ENCODE measurements at places on chromosomes 13 and 19. TPM values are rescaled to one million over a fixed set of nuclear protein-coding genes. Genes with fewer than 3 reads are reported as not detected.

GRCh38 chr13:79810669-79811068 is 329.7 kb downstream of the NDFIP2 start:
- DNase-seq = no peak

DNA sequence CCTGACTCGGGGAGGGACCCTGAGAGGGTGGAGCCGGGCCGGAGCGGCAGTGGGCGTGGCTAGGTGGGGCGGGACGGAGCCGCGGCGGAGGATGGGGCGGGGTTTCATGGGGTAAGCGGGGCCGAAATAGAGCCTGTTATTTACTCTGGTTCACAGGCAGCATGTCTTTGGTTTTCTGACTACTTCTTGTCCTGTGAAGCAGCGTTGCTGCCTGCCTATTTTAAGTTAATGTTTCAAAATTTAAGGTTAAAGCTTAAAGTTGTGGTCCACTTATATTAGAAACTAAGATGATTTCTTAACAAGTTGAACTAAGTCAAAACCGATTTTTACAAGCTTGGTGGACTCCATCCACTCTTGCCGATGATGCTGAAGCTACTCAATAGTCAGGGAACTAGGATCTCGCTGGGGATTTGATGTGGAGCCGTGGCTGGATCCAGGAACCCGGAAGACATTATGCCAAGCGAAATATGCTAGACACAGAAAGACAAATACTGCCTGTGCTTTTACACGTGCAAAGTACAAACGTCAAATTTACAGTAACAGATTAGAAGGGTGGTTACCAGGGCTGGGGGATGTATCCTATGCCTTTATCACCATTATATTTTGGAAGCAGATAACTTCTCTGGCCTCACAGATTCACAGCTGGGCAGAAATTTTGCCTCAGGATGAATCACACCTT is 433 bp upstream of the ZNF616 start:
- no peak for DNase-seq

Gene KIR2DL4
- total RNA-seq = 0.13 TPM

DNA sequence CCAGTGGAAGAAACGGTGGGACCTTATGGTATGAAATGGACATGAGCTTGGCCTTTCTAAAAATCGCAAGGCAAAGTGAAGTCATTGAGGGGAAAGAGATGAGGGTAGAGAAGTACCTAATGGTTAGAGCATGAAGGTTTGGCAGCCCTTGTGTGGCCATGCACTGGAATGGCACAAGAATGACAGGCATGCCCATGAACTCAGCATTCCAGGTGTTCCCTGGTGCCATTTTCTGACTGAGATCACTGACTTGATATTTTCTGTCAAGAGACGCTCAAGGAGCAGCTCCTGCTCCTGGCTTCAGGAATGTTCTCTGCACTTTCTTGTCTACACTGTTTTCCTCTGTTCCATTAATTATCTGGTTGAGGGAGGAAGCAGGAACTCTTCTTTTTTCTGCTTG is 225.0 kb upstream of the SLC10A2 start:
- DNase-seq = no peak

- no peak for DNase-seq
These were observed 8.8 kb upstream of the GNG7 start for GRCh38 chr19:2711172-2711874.

GRCh38 chr19:58354478-58355030 is 1.3 kb upstream of the A1BG start:
- no peak for DNase-seq

DNA sequence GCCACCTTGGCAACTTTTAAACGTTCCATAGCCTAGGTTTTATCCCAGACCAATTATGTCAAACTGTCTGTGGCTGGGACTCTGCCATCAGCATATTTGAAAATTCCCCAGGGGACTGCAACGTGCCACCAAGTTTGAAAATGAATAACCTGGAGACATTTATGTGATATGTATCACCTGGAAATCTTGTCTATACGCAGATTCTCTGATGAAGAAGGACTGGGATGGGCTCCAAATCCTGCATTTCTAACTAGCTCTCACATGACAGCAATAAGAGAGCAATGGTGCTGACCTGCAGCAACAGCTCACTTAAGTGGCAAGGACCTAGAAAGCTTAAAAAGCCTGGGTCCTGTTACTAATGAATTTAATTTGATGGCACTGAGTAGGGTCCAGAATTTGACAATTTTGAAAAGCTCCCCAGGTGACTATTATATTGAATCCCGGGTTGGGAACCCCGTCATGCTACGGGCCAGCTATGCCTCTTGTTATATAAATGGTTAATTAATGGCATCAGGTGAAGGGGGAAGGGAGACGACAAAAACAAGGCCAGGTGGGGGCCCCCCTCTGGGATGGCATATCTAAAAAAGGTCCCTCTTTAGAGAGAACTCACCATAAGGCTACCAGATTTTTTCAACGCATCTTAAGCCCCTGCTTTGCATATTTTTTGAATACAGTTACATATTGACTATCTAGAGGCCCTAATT is 213.7 kb downstream of the ZIC5 start:
- no peak for DNase-seq

- no peak for DNase-seq
These were observed 364.0 kb downstream of the KCTD12 start for GRCh38 chr13:76522083-76522755.

- DNase-seq = no peak
These were observed 12.4 kb downstream of the SLC35E1 start for GRCh38 chr19:16559780-16560276.

- no peak for DNase-seq
These were observed 283.2 kb upstream of the SLC10A2 start for GRCh38 chr13:103349211-103349980.

Gene RNF113B
- not detected for total RNA-seq

Gene PTBP1
- total RNA-seq = 735 TPM

Gene CYP4F2
- not detected for total RNA-seq

DNA sequence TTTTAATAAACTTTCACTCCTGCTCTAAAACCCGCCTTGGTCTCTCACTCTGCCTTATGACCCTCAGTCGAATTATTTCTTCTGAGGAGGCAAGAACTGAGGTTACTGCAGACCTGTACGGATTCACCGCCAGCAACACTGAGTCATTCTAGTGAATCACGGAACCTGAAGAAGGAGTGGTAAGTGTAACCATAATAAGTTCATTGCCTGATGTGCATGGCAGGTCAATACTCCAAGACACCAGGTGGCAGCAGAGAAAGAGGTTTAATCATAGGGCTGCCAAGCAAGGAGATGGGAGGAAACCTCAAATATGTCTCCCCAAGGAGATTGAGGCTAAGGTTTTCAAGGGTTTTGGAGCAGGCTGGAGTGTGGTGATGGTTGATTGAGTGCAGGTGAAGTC is 204.3 kb upstream of the IPO5 start:
- no peak for DNase-seq

Gene ICAM3
- total RNA-seq = 107 TPM

GRCh38 chr13:40755082-40755700 is 15.8 kb downstream of the MRPS31 start:
- no peak for DNase-seq

Gene KLK10
- total RNA-seq = not detected

- no peak for DNase-seq
These were observed 1344.9 kb downstream of the UQCRFS1 start for GRCh38 chr19:27868007-27868406.

Gene EFNA2
- total RNA-seq = not detected

Measured in activated T-helper 1 cell treated with anti-CD3 and anti-CD28 coated beads, Interleukin-12 subunit alpha, Interleukin-12 subunit beta, Interleukin-2, Interleukin-4 antibody, amounts not matched to agents 30 ng/mL and 10 ng/mL and 1 ng/mL, durations not matched to agents 14 hours and 24 hours and 36 hours (primary cell).